Karpas-422 (cell line): ENCODE measurements at places on chromosomes 1 and 21.
A peak's percentile ranks its signal among the peaks of the same experiment; 100 is the strongest.

DNA sequence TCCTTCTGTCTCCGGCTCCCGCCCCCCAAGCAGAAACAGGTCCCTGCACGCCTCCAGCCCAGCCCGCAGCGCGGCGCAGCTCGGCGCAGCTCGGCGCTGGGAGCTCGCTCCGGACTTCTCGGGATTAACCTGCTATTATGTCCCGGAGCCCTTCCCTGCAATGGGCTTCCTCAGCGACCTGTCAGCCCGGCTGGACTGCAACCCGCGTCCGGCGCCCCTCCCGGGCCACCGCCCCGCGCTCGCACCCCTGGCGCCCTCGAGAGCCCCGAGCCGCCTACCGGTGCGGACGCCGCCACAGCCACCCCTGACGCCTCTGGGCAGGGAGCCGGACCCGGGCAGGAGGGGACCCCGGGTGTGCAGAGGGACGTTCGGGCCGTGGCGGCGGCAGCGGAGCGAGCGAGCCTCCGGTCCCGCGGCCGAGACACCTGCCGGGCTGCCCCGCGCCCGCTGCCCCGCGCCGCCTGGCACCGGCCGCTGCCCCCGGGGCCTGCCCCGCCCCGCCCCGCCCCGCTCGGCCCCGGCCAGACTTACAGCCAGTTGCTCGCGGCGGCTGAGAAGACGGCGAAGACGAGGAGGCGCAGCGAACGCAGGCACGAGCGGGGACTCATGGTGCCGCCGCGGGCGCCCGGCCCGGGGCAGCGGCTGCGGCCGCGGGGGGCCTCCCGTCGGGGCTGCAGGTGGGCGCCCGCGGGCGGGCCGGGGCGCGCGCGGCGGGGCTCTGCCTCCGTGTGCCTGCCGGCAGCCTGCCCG is 407 bp downstream of the WNT4 start:
- no peak for DNase-seq

- no peak for DNase-seq
Measured at GRCh38 chr1:193971595-193971994, 785.2 kb upstream of the B3GALT2 start.

GRCh38 chr1:153081736-153082135 is 10.3 kb upstream of the SPRR2B start:
- DNase-seq: no peak

DNA sequence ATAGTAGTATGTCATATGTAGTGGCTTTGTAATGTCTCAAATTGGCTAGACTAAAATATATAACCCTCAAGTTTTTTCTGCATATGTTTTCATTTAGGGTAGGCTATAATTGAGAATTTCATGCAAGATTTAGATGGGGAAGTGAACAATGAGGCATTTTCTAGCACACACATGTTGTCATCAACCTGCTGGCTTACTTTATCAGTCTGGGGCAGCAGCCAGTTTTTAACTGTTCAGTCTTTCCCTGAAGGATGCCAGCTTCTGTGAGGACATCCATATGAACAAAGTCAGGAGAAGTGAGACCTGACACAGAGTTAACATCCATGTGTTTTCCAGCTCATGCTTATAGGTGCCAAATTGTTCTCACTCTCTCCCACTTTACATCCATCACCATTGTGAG is 74.7 kb upstream of the OLFM3 start:
- no peak for DNase-seq

- DNase-seq: no peak
Measured at GRCh38 chr1:174764191-174764590, 235.6 kb upstream of the CACYBP start.

DNA sequence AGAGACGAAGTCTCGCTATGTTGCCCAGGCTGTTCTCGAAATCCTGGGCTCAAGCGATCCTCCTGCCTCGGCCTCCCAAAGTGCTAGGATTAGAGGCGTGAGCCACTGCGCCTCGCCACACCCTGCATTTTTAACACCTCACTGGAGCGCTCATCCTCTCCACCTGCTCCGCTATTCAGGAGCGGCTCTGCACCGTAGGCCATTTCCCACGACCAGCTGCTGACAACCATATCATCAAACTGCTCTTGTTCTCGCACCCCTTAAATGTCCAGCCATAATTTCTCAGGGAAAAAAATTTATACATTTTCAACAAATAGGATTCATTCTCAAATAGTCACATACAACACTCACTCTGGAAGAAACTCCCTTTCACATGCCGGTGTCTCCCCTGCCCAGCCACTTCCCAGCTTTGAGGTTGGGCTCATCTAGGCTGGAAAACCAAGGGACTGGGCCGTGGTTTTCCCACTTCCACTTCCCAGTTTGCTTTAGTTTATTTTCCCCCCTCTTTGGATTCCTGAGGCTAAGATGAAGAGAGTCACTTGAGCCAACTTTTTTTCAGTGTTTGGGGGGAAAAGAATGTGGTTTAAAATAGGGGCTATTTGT is 639 bp upstream of the IPO9 start:
- DNase-seq: no peak

- DNase-seq: no peak
Measured at GRCh38 chr1:2039251-2039650, 11.0 kb upstream of the PRKCZ start.

- no peak for DNase-seq
Measured at GRCh38 chr21:40622531-40622930, 224.4 kb downstream of the DSCAM start.

GRCh38 chr1:65844296-65844695 is 51.6 kb downstream of the PDE4B start:
- DNase-seq: no peak

- DNase-seq: no peak
Measured at GRCh38 chr1:78113156-78113916, 67.6 kb downstream of the GIPC2 start.

DNA sequence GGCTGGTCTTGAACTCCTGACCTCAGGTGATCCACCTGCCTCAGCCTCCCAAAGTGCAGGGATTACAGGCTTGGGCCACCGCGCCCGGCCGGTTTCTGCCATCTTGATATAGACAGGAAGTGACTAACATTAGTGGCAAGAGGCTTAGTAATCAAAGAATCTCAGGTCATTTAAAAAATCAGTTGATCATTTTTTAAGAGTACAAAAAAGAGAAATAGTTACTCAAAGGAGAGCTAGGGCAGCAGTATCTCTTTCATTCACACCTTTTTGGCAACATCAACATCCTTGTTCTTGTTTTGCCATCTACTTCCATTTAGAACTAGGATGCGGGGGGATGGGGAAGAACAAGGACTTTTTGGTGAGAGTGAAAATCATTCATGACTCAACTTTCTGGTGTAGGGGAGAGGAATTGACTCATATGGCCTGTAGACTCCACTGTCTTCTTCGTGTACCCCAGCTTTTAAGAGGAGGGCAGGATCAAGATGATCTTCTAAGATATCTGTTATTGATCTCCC is 8.8 kb downstream of the FCRLB start:
- DNase-seq: peak; percentile 69

- DNase-seq: no peak
Measured at GRCh38 chr1:216958569-216958968, 235.3 kb upstream of the ESRRG start.

- no peak for DNase-seq
Measured at GRCh38 chr1:36400514-36400824, 2.8 kb upstream of the LSM10 start.

DNA sequence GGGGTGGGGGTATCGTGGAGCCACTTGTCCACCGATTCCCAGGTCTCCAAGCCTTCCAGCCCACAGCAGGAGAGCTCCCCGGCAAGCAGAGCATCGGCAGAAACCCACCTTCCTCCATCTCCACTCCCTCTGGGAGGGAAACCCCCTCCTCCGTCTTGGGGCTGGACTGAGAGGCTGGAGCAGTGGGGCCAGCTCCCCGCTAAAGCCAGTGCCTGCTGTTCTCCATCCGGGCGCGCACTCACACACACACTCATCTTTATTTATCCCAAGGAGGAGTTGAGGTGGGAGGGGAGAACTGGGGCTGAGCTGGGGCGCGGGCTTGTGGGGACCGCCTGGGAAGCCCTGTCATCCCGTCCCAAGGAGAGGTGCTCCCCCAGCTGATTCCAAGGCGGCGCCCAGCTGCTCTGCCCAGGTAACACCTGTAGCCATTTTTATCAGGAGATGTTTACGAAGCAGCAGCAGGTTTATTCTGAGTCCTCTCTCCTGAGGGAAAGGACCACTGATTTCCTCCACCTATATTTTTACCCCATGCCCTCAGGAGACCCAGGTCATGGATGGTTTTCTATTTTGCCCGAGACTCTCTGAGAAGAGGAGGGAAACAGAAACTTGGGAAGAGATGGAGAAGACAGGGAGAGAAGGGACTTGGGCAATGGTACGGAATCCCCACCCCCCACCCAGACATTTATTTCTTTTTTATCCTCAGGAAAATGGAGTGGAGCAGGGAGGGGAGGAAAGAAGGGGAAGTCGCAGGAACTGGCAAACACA is 2.1 kb downstream of the KCNN3 start:
- no peak for DNase-seq

DNA sequence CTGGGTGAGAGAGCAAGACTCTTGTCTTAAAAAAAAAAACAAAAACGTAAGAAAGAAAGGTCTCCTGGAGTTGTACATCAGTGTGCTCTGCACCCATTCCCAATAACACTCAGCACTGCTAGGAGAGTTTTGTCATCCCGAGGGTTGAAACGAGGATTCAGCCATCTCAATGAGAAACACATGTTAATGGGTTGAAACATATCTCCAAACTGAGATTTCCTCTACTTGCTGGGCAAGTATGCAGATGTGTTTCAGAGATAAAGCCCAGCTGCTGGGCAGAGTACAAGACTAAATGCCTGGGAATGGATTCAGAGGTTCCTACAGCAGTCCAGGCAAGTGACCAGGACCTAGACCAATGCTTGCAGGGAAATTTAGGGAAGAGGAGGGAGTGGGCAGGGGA is 2.6 kb upstream of the MFN2 start:
- DNase-seq: no peak

- no peak for DNase-seq
Measured at GRCh38 chr1:205800981-205801703, 11.9 kb downstream of the SLC41A1 start.

DNA sequence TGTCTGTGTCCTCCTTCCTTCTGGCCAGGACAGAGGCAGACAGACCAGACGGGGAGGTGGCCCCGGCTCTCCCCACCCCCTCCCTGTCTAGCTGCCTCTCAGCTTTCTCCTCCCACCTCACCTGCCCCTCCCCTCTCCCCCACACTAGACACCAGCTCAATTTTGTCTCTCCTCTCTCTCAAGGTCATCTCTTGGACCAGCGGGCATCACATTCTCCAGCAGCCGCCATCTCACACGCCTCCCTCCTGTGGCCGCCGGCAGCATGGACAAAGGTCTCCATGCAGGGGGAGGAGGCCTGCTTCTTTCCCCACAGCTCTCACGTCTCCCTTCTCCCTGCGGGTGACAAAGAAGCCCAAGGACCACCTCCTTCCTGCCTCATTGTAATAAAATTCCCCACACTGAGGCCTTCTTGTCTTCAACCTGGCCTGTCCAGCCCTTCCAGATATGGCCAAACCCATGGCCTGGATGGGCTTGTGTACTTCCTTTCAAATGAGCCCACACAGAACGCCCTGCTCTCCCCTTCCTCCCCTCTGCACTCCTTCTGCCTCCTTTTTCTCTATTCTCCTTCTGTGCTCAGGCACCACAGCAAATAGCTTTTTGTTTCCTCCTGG is 14.6 kb downstream of the OPTC start:
- DNase-seq: no peak

- DNase-seq: no peak
Measured at GRCh38 chr1:113981962-113982931, 3.0 kb downstream of the OLFML3 start.

DNA sequence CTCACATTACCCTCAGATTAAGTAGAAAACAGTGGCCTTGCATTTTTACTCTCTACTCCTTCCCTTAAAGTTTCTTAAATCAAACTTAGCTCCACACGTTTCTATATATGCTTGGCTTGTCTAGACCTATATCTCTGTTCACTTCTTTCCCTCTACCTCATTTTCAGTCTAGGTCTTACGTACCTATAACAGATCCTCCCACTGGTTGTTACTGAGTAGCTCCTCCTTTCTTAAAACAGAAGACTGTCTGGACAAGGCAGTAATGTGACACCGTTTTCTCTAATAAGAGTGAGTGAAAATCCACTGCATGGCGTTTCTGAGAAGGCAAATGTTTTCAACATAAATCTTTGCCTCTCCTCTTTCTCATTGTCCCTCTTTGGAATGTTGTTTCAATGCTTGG is 211.7 kb upstream of the POGK start:
- DNase-seq: no peak

- peak; percentile 41 for DNase-seq
Measured at GRCh38 chr21:26961698-26962097, 5.2 kb downstream of the ADAMTS5 start.

DNA sequence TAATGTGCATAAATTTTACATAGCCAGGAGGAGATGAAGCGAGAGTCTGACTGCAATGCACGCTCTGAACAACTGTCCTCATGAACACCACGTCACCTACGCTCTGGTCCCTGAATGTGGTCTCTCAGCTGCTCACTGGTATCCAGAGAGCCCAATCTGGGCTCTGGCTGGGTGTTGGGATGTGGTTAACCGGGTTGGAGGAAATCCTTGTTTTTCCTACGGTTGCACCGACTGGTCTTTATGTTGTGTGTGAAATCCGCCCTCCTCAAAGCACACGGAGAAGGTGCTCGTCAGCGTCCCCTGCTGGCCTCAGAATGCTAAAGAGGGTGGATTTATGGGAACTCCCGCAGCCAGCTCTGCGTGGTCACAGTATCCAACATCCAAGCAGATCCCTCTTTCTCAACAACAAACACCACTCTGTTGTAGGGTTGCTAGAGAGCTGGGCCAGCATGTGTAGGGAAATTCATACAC is 51.8 kb upstream of the FAM89A start:
- DNase-seq: peak; percentile 82

DNA sequence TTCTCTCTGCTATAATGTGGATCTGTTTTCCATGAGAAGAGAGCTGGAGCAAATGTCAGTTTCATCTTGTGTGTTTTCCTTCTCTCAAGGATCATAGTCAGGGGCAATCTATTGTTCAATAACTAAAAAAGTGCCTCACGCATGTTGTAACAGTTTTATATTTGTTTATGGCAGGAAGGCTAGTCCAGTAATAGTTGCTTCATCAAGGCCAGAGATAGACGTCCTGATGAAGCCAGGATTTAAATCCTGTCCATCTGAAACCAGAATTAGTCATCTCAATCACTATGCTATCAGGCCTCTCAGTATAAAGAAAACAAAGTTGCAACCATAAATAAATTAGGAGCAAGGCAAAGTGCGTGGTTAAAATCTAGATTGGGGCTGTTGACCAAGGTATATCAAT is 30.2 kb upstream of the DUSP10 start:
- no peak for DNase-seq

GRCh38 chr1:48207131-48207530 is 15.4 kb upstream of the SLC5A9 start:
- no peak for DNase-seq

DNA sequence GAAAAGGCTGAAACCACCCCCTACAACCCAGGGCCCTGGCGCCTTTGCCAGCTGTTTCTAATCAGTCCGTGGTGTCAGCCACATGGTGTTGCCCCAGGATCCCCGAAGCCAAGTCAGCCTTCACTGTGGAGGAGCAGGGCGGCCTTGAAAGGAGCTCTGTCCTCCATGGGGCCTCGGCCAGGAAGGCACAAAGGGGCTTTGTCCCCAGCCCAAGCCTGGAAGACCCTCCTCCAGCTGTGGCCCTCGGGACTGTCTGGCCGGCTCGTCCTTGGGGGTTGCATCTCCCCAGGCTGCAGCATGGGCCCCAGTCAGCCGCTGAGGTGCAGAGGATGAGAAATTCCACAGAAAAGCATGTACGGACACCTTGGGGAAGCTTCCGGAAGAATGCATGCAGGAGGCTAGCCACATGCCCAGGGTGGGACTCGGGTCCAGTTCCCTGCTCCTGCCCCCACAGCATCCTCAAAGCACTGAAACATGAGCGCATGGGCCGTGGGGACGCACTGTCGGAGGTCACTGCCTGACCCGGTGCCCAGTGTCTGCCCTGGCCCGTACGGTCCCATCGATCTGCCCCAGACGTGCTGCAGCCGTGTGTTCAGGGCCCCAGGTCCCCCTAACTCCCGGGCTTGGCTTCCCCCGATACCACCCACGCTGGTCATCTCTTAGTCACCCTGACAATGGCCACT is 38.6 kb upstream of the POFUT2 start:
- no peak for DNase-seq
